ENCODE measurements at places on chromosomes 3 and 15.

DNA sequence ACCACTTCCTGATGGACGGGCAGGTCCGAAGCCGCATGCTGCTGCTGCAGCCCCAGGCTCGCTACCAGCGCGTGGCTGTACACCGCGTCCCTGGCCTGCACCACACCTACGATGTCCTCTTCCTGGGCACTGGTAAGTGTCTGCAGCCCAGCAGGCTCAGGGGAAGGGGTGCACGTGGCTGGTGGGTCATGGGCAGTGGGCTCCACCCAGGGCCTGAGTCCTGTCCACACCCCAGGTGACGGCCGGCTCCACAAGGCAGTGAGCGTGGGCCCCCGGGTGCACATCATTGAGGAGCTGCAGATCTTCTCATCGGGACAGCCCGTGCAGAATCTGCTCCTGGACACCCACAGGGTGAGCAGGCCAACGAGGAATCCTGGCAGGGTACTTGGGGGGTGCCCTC lies 8.7 kb downstream of the CIB1 start:
- no peak for DNase-seq

DNA sequence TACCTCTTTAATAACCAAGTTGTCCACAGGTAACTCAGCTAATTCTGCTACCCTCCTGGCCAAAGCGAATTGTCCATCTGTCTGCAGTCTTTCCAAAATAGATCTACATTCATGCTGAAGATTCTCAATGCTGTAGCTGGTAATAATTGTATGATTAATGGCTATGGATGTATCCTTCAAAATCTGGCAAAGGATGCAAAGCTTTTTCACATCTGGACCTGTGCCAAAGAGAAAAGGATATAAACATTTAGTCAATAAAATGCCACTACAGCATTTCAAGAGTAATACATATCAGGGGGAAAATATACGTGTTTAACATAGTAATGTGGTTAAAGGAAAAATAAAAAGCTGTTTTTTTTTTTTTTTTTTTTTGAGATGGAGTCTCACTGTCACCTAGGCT lies 48.7 kb downstream of the EIF3J start:
- no peak for DNase-seq

DNA sequence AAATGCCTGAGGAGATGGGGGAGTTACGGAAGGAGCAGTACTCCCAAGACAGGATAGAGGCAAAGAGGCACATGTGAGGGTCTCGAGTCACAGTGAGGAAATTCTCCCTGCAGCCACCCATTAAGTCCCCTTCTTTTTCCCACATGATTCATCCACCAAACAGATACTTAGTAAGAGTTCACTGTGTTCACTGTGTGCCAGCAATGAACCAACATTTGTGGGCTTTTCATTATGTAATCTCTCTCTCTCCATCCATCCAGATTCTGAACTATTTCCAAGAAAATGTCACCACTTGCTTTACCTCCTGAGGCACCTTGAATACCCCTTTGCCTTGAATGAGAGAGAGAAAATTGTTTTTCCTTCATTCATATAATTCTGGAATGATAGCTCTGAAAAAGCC lies 24.6 kb upstream of the LRRFIP2 start:
- DNase-seq: no peak

DNA sequence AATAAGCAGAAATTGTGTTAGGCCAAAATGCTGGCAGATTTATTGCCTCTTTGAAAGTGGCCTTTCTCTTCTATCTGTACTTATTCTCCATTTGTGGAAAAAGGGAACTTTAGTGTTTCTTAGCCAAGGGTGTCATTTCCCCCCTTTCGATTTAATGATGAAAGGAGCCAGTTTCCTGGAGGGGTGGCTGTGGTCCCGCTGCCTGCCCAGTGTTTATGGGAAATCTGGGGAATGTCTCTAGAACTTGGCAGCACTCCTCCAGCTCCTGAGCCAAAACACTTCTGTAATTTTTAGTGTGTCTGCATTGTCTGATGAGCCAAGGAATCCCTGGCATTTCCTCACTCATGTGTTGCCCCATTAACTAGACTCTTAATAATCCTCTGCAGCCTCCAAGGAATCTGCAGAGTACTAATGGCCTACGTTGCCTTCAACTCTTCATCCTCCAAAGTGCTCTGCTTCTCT lies 448.8 kb downstream of the GRM7 start:
- DNase-seq: peak; percentile 32

DNA sequence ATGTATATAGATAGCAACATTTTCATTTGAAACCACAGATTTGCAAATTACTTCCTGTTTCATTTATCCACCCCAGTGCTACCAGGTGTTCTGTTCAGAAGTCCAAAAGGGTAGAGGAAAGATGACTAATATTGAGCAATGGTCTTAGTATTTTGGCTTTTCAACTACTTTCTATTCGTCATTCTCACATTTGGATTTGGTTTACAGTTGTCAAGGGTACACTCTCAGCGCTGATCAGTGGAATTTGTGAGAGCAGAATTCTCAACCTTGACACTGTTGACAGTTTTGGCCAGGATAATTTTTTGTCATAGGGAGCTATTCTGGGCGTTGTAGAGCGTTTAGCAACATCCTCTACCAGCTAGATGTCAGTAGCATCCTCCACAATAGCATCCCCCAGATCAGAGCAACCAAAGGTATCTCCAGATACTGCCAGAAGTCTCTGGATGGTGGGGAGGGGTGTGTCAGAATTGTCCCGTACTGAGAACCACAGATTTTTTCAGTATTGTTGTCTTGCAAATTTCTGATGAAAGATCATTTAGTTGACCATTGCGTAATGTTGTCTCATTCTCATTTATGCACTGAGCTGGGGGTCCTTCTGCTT lies 4.2 kb downstream of the HMCES start:
- DNase-seq: no peak

DNA sequence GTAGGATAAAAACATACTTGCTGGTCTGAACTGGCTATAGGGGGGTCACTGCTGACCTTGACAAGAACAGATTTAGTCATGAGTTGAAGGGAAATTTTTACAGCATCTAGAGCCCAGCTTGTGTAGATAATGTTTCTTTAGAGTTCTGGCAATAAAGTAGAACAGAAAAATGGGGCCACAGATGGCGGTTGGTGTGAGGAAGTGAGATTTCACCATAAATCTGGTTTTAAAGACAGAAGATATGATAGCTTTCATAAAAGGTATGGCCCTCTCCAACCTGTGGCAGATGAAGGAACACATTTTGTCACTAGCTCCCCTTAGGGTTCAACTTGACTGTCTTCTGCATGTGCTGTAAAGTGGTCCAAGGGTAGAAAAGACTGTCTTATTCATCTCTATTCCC lies 24.3 kb upstream of the IMPDH2 start:
- no peak for DNase-seq

GRCh38 chr3:138068579-138069174 lies 46.7 kb downstream of the DZIP1L start:
- DNase-seq: peak; percentile 77

- DNase-seq: no peak
Observed at GRCh38 chr3:183506674-183507320, 48.7 kb downstream of the KLHL6 start.

GRCh38 chr15:87477737-87478686 lies 778.5 kb downstream of the NTRK3 start:
- peak; percentile 35 for DNase-seq

- no peak for DNase-seq
Observed at GRCh38 chr15:25725758-25726157, 137.4 kb downstream of the ATP10A start.

- DNase-seq: no peak
Observed at GRCh38 chr3:109728861-109729494, 391.6 kb upstream of the DPPA4 start.

DNA sequence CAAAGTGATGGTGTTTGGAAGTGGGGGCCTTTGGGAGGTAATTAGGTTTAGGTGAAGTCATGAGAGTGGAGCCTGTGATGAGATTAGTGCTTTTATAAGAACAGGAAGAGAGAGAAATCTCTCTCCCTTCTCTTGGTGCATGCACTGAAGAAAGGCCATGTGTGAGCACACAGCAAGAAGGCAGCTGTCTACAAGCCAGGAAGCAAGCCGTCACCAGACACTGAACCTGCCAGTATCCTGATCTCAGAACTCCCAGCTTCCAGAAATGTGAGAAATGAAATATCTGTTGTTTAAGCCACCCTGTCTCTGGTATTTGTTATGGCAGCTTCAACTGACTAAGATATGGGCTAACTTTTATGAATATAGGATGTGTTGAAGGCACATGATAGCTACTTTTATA lies 72.6 kb downstream of the REC114 start:
- DNase-seq: no peak

GRCh38 chr3:191631496-191631895 lies 170.5 kb downstream of the PYDC2 start:
- DNase-seq: no peak

DNA sequence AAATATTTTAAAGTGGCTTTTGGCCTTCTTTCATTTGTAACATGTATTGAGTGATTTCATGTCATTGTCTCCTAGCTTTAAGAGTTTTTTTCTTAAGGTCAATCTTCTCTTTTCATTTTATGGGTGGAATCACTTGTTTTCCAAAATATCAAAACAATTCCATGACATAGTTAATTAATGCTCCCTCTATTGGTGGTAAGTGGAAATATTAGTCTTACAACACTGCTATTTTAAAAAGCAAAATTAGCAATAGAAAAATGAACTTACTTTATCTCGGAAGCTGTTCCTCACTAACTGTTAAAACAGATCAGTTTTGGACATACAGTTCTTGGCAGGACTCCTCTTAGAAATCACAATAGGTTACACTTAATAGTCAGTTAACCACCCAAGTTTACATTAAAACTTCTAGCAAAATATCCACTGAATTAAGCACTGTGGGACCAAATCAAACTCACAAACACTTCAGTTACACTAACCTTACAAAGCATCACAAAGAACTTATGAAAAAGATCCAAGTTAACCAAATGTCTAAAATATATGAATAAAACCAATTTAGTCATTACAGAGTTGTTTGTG lies 42.4 kb downstream of the TIGIT start:
- DNase-seq: no peak

- no peak for DNase-seq
Observed at GRCh38 chr3:188834349-188834748, 337.4 kb upstream of the TPRG1 start.

DNA sequence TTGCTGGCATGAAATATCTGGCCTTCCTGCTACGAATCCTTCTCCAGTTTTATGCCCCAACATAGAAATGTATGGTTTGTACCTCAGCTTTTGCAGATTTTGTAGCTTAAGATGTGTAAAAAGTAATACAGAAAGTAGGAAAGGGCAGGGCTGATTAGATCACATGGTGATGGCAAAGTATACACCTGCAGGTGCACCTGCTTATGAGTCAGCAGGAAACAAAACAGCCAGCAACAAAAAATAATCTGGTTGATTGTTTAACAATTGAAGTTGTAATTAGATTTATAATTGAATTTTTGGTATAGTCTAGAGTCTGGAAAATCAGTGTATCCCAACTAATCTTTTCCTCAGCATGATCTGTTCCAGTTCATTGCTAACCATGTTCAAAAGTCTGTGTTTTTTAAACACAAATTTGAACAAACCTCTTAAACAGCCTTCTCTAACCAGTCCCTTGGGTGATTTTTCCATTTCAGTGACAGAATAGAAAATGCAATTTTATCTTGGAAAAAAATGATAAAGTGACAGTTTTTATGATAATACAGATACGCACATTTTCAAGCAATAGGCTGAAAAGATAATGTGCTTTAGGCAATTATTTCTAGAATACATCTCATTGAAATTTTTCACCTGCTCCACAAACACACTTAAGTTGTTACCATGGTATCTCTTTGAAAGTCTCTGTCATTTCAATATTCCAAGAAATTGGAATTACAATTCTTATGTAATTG lies 477.4 kb downstream of the NAALADL2 start:
- DNase-seq: no peak

DNA sequence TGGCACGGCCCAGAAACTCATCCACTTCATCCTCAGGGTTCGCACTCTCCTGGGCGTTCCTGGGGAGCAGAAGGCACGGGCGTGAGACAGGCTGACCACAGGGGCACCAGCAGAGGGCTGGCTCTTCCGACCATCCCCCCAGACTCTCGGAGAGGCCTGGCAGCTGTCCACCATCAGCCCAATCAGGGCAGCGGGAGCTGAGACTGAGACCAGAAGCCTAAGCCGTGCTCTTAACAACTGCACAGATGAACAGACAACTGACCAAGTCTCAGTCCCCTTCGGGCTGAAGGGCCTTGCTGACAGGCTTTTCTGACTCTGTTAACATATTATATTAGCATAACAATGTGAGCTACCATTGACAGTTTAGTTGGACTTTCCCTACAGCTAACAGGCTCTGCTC lies 118.0 kb downstream of the SEC22A start:
- DNase-seq: no peak

GRCh38 chr3:8443829-8444791 lies 57.5 kb upstream of the LMCD1 start:
- DNase-seq: peak; percentile 97

- no peak for DNase-seq
Observed at GRCh38 chr3:12221663-12222062, 63.0 kb upstream of the TIMP4 start.

DNA sequence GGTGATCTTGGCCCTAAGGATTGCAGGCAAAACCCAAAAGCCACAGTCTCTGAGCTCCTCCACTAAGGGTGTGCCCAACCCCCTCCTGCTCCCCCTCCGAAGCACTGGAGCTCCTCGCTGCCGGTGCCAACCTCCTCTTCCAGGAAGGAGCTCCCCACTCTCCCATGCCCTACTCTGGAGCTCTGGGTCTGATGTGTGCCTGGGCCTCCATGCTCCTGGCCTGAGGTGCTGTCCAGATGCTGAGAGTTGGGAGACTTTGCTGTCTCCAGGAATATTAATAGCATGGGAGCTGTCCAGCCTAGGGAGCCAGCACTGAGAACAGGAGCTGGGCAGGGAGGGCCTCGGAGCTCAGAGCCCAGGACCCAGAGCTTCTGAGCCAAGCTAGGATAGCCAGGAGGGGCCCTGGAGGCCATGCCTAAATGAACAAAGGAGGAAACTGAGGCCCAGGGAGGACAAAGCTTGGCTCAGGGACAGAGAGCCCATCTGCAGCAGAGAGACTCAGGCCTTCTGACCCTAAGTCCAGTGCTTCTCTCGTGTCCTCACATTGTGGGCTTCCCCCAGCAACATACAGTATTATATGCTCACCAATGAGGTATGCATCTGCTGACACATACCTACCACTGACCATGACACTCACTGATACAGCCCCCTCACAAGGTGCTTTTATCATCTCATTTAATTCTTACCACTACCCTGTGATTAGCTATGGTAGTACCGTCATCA lies 36.9 kb upstream of the HERC1 start:
- no peak for DNase-seq

- DNase-seq: no peak
Observed at GRCh38 chr15:70235347-70235746, 137.6 kb upstream of the TLE3 start.

- no peak for DNase-seq
Observed at GRCh38 chr3:180467177-180467576, 134.8 kb upstream of the TTC14 start.

GRCh38 chr3:10688126-10688525 lies 127.9 kb upstream of the SLC6A11 start:
- DNase-seq: no peak
